NCI-H1092 treated with DMSO at 0.1 percent for 48 hours (cell line): ENCODE measurements at places on chromosomes 1 and 21.

DNA sequence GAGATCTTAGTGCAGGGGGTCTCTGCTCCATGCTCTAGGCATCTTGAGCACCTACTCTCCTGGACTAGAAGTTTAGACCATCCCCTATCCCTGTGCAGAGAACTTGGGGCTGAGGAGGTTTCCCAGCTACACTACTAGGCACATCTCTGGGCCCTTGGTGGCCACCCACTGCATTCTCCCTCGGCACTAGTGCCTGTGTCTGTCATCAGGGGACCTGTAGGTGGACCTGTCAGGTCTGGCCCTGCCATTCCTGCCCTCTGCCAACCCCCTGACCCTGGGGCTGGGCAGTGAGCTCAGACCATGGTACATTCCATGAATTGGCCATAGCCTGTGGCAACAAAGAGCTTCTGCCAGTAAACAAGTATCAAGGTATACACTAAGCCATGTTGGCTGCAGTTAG lies 269.1 kb downstream of the AKT3 start:
- DNase-seq, result no peak

- DNase-seq, result no peak
Measured at GRCh38 chr1:158283965-158284364, 5.8 kb upstream of the CD1C start.

- DNase-seq, result peak; percentile 97
Measured at GRCh38 chr1:7491109-7491817, 279.8 kb upstream of the VAMP3 start.

DNA sequence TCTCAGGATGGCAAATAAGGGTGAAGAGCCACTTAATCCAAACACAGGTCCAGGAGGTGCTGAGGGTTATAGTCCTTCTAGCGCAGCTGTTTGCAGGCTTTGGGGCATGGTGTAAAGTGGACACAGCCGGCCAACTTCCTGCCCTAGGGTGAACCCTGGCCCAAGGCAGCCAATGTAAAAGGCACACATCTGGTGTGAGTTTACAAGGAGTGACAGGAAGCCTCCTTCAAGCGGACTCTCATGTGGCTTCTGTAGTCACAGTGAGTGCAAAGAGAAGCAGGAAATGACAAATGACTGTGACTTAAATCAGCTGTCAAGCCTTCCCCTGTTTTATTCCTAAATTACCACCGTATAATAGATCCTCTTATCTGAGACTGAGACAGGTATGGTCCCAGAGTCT lies 213.0 kb downstream of the CRB1 start:
- no peak for DNase-seq

DNA sequence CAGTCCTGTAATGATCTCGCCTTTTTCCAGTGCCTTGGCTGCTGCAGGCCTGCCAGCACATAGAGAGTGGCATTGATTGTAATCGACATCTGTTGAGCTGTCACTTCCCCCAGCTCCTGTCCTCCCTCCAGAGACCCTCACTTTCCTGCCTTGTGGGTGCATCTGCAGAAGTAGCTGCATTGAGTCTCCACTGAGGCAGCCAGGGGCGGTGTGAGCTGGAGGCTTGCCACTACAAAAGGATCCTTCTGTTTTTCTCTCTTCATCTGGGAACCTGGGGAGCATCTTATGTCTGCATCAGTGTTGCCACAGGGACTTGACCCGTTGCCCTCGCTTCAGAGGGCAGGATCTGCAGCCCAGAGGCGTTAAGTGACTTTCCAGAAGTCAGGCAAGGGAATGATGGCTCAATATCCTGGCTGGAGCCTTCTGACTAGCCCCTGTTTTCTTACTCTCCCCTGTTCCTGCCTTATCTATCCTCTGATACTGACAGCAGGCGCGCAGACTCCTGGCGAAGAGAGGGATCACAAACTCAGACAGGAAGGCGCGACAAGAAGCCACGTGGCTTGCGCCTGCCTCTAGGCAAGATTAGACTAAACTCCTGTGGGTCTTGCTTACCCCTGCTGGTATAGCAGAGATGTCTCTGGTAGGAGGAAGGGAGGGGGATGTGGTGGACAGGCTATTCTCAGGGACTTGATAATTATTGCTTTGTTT lies 13.3 kb upstream of the FMOD start:
- no peak for DNase-seq
